CD4-positive, alpha-beta T cell treated with Interleukin-12 subunit alpha and Interleukin-12 subunit beta, for 1 hour (primary cell): ENCODE measurements at places on chromosomes 5 and 9.

DNA sequence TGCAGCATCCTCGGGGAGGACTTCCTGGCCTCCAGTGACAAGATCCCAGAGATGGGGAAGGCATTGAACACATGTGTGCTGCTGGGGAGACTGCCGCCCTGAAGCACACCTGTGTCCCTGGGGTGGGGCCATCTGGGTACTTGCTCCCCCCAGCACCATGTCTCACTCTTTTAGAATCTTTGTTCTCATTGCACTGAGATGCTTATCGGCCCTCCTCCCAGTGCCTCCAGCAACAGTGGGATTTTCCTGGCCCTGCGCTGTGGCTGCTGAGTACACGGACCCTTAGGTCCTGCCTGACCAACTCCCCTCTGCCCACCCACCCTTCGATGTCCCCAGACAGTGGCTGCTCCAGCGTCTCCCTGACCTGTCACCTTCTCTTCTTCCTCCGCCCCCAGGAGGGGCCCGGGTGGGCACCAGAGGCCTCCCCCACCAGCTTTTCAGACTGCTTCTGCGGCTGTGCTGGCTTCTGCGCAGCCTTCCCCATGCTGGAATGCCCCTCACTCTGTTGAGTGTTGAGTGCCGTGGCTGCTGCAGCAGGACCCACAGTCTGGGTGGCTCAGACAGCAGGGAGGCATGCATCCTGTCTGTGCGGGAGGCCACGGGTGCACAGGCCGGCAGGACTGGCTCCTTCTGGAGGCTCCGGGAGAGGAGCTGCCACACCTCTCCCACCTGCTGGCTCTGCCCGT, 145.9 kb upstream of the IRX2 start:
- no peak for DNase-seq

DNA sequence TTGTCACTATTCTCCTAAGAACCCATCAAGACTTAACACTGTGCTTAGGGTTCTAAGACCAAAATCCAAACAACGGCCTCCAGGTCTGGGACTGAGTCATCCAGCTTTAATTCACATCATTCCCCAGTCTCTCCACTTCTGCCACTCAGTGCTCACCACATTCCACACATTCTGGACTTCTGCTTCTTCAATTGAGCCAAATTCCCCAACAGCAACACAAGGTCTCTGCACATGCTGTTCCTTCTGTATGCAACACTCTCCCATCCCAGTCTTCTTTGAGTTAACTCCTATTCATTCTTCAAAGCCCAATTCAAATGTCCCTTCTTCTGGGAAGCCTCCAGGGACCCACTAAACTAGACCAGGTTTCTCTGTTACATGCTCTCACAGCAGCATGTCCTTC, 97.8 kb downstream of the GPR21 start:
- no peak for DNase-seq

DNA sequence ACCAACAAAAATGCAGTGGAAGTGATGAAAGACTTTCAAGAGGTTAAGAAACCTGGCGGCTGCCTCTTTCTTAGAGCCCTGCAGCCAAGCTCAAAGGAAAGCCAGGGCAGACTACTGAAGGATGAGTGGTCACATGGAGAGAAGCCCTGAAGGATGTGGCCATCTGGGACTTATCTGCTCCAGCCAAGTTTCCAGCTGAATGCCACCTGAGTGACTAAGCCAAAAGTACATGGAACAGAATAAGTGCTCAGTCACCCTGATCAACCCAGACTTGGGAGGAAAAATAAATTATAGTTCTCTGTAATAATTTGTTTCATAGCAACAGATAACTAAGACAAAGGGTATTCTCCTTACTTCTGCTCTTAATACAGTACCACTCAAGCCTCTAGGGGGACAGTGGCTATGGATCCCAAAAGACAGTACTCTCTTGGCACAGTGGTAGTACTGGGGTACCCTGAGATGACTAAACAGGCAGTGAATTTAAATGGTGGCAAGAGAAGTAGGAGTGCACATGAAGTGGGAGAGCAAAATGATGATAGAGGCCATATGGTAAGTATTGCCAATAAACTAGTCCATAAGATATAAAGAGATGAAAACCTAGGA, 182.3 kb downstream of the ELAVL2 start:
- DNase-seq: no peak

DNA sequence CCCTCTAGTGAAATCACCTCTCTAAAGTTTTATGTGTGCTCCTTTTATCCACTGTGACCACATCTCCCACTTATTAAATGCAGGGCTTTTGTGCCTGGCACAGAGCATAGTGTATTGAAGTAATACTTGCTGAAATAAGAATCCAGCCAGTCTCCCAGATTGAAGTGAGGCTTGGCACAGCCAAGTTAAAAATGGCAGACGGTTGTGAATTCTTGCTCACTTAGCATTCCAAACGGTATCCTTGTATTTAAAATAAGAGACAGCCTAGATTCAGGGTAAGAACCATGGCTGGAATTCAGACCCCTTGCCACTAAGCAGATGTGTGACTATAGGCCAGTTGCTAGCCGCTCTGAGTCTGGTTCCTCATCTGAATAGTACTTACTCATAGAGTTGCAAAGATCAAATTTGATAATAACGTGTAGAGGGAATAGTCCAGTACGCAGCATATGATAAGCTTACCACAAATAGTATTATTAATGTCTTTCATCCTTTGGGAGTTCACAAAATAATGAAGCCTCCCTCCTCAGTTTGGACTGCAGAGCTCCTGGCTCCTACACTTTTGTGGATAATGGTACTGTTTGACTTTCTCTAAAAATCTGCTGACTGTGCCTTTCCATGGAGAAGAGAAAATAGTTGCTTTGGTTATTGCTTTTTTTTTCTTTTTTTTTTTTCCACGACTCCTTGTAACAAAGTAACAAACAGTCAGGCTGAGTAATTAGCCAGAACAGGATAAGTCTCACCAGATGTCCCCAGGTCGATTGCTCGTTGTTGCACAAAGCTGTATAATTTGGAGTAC, 51.5 kb downstream of the FGF1 start:
- DNase-seq: no peak

GRCh38 chr9:87337335-87338087, 160.2 kb upstream of the DAPK1 start:
- no peak for DNase-seq

GRCh38 chr5:147956064-147956841, 49.9 kb upstream of the C5orf46 start:
- DNase-seq: no peak

GRCh38 chr5:158938200-158938599, 161.5 kb downstream of the EBF1 start:
- DNase-seq: no peak

GRCh38 chr9:38380872-38381534, 11.5 kb upstream of the ALDH1B1 start:
- no peak for DNase-seq
